Heart left ventricle (tissue), 16 donors: ENCODE measurements at places on chromosomes 16 and 17.

GRCh38 chr16:50011707-50012106 is 13.3 kb upstream of the CNEP1R1 start:
- no peak for DNase-seq

DNA sequence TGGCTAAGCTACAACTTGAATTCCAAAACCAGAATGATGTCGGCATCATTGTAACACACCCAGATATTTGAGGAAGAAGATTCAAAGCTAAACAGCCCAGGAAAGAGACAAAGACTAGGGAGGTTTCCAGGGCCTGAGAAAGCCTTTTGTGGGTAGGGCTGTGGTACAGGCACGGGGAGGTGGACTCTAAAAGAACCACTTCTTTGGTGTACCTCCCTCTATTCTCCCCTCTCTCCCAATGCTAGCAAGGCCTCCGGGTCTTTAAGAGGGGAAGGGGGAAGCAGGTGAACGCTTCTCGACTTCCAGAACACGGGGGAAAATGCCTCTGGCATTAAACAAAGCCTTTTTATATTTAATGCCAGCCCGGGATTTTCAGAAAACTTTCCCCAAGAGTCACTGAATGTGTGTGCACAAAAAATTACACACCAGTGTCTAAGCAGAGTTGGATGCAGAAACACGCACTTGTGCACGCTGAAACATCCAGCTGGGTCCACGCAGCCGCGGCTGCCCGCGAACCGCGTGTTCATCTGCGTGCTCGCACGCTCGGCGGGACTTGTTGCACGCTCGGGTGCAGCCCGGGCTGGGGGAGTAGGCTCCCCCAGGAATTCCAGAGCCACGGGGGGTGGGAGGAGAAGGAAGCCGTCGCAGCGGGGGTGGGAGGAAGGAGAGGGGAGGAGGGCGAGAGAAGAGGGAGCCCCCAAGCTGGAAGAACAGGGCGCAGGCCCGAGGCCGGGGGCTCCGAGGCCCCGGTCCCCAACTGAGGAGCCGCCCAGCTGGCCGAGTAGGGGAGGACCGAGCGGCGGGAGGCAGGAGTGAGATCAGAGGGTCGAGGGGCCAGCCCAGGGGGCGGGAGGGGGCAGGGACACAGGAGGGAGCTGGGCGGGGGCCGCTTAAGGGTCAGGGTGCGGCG is 20.1 kb upstream of the ZNF423 start:
- DNase-seq, result no peak

DNA sequence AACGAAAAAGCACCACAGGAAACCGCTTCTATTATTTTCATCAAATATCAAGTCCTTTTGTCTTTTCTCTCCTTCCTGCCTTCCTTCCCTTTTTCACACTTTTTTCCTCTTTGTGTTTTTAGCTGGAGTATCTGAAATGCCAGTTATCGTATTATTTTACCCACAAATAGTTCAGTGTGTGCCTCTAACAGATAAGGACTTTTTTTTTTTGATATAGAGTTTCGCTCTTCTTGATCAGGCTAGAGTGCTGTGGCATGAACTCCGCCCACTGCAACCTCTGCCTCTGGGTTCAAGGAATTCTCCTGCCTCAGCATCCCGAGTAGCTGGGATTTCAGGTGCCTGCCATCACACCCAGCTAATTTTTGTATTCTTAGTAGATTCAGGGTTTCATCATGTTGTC is 10.7 kb downstream of the DNAAF1 start:
- no peak for DNase-seq

DNA sequence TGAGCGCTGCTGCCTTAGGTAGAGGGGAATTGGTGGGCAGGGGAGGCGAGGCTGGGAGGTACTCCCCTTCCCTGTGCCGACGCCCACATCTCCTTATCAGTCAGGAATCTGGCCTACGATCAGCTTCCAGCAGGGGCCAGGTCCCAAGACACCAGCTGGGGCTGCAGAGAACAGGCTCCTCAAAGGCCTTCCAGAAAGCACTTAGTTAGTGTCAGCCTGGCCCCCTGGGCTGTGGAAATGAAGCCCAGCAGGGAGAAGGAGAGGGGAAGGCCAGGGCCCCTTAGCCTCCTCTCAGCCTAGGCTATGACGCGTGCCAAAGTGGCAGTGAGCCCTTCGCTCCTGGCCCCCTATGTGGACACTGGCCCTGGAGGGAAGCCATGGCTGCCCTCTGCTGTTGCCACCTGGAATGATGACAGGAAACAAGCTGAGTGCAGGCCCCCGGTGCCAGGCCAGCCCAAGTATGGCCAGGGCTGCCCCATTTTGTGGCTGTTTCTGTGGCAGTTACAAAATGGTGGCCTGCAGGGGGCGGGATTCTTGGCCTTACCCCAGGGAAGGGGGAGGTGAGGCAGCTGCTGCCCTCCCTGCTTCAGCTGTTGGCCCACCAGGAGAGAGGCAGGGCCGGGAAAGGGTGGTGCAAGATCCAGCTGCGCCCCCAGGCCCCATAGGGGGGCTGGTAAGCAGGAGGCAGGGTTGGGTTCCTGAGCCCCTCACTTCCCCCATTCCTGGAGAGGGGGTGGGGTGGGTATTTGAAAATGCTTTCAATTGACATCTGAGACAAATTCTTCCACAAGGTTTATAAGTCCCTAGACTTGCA is 11.3 kb downstream of the TBX4 start:
- no peak for DNase-seq
